ENCODE measurements at places on chromosomes 7 and 10.

DNA sequence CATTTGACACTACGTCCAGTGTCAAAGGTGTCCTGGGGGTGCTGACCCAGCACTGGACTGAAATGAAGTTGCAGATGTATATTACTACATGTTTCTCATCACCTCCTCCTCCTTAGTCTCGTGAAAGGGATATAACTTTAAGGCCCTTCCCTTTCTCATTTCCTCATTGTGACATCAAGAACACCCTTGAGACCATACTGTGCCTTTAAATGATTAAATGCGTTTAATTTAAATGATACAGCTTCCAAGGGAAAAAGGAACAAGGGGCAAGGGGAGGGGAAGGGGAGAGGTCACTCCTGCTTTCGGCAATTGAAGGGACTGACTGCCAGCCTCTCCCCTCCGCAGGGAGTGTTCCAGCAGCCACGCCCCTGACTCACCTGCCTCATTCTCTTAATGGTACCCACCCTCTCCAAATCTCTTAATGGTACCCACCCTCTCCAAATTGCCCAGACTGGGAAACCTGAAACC lies 80.5 kb upstream of the KMT2E start:
- DNase-seq, result no peak

DNA sequence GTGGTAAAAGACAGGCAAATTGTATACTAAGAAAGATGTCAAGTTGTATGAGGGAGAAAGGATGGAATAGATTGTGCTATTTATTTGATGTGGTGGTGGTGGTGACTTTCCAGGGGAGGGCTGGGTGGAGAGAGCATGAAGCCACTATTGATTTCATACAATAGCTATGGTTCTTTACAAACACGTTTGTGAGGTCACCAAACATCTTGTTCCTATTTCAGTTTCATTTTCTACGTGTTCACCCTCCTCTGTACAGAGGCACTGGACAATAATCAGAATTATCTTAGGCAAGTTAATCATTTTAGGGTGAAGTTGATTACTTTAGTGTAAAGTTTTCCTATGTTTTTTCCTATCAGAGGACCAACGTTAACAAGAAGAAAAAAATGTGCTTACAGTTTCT lies 10.3 kb upstream of the CNTNAP2 start:
- no peak for DNase-seq

GRCh38 chr10:92569071-92569470 lies 4.8 kb downstream of the IDE start:
- no peak for DNase-seq

- DNase-seq, result no peak
Measured at GRCh38 chr10:85510682-85511081, 855.9 kb downstream of the GRID1 start.

DNA sequence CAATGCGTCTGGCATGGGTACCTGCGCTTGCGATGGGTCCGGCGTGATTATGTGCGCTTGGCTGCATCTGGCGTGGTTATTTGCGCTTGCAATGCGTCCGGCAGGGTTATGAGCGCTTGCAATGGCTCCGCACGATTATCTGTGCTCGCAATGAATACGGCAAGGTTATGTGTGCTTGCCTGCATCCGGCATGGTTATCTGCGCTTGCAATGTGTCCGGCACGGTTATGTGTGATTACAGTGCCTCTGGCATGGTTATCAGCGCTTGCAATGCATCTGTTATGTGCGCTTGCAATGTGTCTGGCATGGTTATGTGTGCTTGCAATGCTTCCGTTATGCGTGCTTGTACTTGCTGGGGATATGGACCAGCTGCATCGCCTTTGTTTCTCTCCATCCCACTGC lies 37.7 kb downstream of the RBAK start:
- DNase-seq, result no peak

- no peak for DNase-seq
Measured at GRCh38 chr7:16492513-16493062, 27.1 kb upstream of the SOSTDC1 start.

DNA sequence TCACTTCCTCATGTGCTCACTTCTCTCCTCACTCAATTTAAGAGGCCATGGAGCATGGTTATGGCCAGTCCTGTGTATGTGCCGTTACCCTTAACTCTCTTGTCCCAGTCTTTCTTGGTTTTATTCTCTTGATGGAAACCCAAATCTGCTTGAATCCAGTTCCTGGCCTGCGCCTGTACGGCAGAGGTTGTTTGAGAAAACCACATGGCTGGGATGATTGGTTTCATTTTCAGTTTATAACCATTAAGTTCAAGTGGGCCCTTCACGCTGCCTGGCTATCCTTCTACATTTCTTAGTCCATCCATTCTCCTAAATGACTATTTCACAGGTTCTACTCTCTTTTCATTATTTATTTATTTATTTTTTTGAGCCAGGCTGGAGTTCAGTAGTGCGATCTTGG lies 1.6 kb upstream of the ZNF239 start:
- no peak for DNase-seq

DNA sequence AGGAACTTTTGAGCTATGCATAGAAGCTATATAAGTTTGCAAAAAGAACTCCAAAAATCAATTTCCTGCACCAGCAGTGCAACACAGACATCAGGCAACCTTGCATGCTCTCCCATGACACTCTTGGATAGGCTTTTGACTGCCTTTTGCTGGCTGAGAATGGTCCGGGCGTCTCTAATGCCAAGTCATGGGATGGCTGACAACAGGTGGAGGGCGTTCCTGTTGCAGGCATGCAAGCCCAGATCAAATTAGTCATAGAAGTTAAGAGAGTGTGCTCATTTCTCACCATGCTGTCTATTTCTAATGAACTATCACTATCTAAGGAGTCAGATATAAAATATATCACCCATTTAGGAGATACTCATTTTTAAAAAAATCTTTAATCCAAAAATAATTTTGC lies 8.4 kb downstream of the PLCE1 start:
- DNase-seq, result no peak

DNA sequence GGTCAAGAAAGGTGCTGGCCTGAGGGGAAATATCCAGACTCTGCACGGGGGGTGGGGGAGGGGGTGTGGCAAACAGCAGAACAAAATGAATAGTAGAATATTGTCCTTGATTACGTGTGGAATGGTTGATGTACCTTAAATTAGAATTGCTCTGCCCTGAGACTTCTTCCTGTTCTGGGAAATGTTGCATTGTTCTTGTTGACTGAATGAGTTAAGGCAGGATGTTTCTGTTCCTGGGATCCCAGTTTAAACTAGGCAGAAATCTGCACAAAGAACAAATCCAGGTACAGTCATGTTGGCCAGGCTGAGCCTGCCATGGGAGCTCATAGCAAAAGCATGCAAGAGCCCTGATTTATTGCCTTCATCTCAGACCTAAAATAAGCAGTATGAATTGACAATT lies 558.7 kb upstream of the VSTM2A start:
- no peak for DNase-seq

DNA sequence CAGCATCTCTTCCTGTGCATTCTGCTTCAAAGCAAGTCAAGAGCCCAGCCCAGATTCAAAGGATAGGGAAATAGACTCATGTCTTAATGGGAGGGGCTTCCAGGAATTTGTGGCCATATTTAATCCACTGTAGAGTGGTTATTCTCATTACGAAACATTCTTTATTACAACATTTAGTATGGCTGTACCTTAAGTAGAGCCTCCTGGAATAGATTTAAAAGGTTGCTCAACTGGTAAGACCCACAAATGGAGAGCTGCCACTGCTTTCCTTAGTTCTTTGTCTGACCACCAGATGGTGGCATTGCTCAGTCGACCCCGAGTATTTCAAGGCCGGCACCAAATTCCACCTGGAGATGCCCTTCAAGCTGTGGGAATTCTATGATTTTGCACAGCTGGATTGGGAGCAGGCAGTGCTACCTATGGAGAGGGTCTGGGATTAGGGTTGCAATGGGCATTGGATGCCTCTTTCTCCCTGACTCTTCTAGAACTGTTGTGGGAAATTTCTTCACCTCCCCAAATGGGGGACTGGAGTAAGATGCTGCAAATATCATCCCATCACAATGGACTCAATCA lies 102.2 kb downstream of the RBM20 start:
- peak; percentile 12 for DNase-seq

DNA sequence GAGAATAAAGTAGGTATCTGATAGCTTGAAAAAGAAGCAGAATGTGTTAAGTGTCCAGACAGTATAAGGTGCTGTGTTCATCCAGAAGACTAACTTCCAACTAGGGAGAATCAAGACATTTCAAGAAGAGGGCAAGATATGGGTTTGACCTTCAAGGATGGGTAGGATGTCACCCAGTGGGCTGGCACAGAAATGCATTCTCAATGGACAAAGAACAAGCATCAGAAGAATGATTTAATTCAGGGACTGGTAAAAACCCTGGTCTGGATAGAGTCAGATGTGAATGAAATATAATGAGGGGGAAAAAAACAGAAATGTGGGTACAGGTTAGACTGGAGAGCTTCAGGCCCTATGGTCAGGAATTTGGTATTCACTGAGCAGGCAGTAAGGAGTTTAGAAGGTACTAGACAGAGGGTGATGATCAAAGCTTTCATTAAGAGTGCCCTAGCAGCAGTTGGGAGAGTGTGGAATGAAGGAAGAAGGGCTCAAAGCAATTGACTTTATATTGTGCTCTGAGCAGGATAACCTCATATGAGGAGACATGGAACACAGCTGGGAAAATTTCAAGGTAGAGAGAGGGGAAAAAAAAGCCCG lies 180.7 kb upstream of the ANK3 start:
- no peak for DNase-seq

- no peak for DNase-seq
Measured at GRCh38 chr7:70856901-70857630, 274.9 kb upstream of the GALNT17 start.

- no peak for DNase-seq
Measured at GRCh38 chr10:57162231-57162630, 801.2 kb upstream of the ZWINT start.

DNA sequence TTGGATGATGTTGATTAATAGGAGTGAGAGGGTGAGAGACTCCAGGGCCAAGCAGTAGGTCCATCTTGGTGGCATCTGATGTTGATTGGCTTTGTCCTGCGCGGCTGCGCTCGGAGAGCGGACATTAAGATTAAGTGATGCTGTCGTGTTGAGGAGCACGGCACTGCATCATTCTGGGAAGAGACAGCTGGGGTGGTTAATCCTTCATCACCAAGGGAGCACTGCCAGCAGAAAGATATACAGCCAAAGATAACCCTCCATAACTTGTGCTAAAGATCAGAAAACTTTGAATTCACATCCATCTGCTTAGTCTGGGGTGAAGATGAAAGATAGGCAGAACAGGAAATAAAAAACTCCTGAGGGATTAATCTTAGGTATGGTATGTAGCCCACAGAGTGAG lies 208.3 kb downstream of the LRMDA start:
- no peak for DNase-seq

- no peak for DNase-seq
Measured at GRCh38 chr10:97673736-97674525, 13.1 kb downstream of the AVPI1 start.

DNA sequence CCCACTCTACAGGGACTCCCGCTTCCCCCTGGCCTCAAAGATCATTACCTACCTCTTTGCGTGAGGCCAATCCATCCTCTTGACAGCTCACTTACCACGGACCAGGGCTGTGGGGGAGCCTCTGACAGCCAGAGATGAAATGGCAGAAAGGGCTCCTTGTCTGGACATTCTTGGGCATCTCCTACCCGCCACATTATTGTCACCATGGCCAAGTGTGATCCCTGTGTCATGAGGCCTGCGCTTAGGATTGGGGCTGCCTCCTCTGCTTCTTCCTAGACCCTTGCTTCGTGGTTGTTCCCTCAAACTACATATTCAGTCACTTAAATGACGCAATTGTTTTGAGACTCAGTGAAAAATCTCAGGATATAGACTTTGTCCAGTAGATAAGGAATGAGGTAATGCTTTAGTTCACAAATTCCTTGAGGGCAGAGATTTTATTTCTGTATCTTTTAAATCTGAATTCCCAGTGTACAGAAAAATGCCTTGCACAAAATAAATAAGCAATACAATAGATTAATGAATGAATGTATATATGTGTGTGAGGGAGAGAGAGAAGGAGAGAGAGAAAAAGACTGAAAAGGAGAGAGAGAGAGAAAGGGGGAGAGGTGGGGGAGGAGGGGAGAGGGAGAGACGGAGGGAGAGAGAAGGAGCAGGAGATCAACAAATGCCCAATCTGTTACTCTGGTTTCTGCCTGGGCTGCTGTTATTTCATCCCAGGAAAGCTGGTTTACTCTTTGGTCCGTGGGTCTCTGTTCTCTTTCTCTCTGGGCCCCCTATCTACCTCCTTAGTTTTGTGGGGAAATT lies 159.0 kb downstream of the PLXNA4 start:
- no peak for DNase-seq

Measured in stimulated activated CD4-positive, alpha-beta T cell treated with anti-CD3 and anti-CD28 coated beads, Interleukin-15, amount 100 ng/mL, for 1 hour (primary cell).